ENCODE measurements at places on chromosomes 11 and 22.
A peak's percentile ranks its signal among the peaks of the same experiment; 100 is the strongest.

DNA sequence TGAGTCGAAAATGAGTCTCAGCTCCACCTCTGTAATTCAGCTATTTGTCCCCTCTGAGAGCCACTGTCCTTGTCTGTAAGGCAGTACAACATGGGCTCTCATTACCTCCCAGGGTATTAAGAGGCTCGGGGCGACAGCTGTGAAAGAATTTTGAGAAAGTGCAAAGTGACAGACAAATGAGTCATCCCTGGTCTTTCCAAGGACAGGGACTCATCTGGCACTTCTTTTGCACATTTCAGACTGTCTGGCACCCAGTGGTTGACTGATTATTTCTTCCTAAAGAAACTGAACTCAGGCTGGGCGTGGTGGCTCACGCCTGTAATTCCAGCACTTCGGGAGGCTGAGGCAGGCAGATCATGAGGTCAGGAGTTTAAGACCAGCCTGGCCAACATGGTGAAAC is 62.1 kb upstream of the ARFGAP3 start:
- DNase-seq, result no peak

GRCh38 chr11:71322192-71322735 is 69.9 kb upstream of the SHANK2 start:
- no peak for DNase-seq

DNA sequence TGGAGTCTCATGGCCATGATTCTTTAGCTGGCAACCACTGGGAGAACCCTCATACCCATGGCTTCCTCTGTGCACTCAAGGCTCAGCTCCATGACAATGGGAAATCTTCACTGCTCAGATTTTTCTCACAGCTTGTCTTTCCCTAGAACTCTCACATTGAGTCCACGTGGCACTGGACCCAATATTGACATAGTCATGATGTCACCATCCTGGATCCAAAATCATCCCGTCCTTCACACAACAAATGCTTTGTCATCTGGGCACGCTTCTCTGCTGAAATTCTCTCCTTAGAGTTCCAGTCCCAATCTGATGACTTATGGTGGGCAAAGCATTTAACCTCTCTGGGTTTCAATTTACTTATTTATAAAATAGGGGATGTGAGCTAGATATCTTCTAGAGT is 37.7 kb upstream of the CD44 start:
- DNase-seq, result no peak

- peak; percentile 80 for DNase-seq
Measured at GRCh38 chr11:62804310-62805075, 747 bp downstream of the NXF1 start.

DNA sequence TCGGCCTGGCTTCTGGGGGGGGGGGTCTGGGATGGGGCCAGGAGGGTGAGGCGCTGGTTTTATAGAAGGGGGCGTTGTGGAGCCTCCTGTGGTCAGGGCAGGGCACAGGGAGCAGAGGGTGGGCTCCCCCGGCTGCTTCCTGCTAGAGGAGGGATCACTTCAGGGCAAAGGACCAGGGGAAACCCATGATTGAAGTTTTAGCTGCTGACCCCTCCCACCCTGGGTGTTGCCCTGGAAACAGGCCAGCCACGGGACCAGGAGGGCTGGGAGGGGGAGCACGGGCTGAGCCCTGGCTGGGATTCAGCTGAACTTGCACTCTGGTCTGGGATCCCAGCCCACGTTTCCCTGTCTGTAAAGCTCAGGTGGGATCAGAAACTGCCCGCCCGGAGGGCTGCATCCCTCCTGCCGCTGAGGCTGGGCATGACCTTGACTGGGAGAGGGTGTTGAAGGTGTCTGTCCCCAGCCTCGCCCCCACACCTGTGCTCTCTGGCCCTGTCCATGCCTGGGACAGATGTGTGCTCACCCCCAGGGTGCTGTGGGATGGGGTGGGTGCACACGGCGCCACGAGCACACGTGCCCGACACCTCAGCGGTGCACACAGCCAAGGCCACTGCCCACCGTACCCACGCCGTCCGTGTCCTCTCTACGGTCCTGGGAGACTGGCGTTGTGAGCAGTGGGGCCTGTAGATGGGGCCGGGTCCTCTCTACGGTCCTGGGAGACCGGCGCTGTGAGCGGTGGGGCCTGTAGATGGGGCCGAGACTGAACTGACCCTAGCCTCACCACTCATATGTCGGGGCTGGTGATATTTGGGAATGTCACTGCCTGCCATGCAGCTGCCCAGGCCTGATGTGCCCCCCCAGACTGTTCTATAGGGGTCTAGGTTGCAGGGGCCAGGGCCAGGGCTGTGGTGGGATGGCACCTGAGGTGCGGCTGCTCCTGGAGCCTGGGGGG is 2.3 kb downstream of the TSPAN4 start:
- no peak for DNase-seq

- DNase-seq, result no peak
Measured at GRCh38 chr11:84714316-84714780, 912.8 kb downstream of the DLG2 start.

- peak; percentile 21 for DNase-seq
Measured at GRCh38 chr11:131925829-131926228, 555.4 kb downstream of the NTM start.

DNA sequence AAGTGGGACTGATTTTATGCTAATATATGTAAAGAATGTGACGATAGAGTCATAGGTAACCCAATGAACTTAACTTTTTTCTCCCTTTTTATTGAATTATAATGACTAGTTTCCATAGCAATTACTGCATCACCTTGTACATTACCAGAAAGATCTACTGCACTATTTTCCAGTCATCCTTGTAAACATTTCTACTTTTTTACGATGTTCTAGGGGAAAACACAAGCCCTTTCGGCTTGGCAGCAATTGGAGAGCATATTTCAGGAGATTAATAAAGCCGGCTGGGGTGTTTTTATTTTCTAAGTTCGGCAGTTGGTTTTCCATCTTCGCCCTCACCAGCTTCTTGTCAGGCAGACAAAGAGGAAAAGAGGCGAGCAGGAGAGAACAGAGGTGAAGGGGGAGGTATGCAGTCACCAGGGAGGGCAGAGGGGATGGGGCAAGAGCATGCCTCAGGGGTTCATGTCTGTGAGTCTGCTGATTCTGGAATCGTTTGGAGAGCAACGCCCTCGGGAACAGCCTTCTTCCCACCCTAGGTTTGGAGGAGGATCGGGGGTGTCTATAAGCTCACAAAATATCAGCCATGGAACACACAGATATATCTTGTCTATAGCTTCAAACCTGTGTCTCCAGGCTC is 476.4 kb downstream of the MIAT start:
- no peak for DNase-seq

DNA sequence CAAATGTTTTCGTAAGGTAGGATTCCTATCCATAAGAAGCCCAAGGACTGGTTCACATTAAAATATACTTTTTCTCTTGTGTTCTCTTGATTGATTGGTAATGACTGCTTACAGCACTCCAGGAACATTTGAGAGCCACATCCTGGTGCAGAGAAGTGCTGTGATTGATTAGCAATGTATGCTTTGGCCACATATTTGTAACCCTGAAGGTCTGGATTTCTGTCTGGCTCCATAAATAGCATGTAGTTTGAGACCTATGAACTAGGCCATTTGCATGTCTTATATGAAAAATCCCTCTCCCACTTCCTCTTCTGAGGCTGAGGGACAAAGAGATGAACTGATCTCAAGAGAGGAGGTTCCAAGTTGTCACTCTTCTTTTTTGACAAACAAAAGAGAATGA is 49.3 kb upstream of the CD44 start:
- no peak for DNase-seq

- no peak for DNase-seq
Measured at GRCh38 chr22:28835630-28836189, 35.3 kb upstream of the XBP1 start.

DNA sequence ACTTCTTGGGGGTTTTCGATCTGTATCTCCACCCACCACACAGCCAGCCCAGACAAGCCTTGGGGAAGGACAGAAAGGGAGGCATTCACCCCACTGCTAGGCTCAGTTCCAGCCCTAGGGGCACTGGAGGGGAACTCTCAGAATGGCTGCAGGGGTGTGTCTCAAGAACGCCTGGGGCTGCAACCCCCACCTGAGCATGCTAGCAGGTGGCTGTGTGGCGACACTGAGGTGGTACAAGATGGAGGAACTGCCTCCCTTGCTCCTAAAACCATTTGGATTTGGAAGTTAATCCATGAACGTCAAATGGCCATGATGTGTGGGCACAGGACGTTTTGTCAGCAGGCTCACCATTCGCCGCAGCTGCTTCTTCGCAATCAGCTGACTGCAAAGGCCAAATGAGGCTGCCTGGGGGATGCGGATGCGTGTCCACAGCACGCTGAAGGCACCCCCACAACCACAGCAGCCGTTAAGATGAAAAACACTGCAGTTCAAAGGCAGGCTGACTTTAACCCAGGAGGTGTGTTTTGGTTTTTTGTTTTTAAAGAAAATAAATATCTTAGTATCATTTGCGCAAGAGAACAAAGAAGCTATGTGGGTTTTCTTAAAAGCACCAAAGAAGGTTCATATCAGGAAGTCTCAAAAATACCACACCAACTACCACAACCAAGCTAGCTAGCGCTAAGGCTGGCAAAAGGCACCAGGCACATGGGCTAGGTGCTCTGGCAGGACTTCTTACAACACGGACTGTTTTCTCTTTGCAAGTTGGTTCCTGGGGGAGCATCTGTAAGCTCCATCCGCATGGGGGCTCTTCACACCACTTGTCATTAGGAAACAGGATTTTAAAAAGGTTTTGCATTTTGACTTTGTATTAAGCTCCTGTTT is 22.2 kb upstream of the NAP1L4 start:
- no peak for DNase-seq

DNA sequence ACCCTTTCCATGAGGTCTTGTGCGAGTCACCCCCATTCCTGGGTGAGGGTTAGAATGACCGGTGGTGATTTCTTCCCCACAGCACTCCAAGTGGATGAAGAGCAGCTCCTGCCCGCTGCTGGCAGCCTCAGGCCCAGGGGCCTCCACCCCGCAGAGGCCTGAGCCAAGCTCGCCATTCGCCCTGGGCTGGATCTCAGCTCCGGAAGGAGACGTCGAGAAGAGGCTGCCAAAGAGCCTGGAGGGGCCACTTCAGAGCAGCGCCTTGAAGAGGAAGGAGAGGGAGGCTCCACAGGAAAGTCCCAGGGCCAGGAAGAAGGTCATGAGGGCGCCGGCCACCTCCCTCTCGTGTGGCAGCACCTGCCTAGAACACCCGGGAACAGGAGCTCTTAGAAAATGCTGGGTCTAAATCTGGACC is 8.4 kb downstream of the SLC29A2 start:
- DNase-seq, result no peak

GRCh38 chr11:86192519-86193257 is 51.9 kb upstream of the EED start:
- peak; percentile 59 for DNase-seq

DNA sequence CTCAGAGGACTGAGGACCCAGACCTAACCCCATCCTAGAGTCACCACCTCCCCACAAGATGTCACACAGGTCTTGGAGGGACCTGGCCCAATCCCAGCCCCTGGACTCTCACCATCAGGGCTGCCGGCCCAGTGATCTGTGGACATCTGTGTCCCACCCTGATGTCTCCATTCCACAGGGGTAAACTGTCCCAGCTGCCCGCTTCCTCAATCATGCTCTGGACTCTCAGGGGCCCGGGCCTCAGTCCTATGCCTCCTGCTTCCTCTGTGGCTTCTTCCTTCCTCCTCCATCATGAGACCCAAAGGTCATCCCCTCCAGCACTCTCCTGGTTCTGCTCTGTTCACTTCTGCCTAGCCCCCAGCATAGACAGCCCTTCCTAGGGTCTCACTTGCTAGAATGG is 32.2 kb downstream of the ARAP1 start:
- DNase-seq, result no peak

DNA sequence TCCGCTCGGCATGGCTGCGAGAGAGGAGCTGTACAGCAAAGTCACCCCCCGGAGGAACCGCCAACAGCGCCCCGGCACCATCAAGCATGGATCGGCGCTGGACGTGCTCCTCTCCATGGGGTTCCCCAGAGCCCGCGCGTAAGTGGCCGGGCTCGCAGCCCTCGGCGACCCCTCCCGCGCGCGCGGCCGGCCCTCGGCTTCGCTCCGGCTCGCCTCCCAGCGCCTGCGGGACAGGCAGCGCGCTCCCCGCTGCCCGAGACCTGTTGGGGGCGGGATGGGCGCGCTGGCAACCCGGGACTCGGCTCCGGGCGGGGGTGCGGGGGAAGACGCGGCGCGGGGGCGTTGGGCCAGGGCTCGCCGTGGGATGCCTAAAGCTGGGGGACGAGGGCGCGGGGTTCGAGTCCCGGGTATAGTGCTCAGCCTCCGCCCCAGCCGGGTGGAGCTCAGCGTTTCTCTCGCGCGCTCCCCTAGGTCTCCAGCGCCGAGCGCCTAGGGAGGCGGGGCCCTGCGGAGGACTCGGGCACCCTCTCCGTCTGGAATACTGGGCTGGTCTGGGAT is 630 bp downstream of the UBASH3B start:
- DNase-seq, result no peak

- no peak for DNase-seq
Measured at GRCh38 chr11:64990222-64990923, 6.4 kb downstream of the BATF2 start.

GRCh38 chr11:44899959-44900358 is 50.7 kb downstream of the TP53I11 start:
- DNase-seq, result no peak

- no peak for DNase-seq
Measured at GRCh38 chr22:42397332-42398249, 34.6 kb downstream of the NFAM1 start.

DNA sequence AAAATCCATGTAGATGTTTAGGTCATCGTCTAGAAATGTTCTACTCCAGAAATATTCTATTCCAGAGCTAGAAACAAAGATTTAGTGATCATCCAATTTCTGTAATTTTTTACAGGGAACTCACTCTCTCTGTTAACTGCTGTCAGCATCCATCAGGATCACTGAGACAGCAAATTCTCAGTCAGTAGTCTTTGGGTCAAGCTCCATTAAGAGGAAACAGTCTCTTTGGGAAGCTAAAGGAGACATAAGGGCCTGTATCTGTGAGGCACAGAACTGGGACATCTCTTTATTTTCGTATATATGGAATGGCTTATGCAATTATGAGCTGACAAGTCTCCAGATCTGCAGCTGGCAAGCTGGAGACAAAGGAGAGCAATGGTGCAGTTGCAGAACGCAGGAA is 48.3 kb downstream of the PIK3C2A start:
- no peak for DNase-seq

DNA sequence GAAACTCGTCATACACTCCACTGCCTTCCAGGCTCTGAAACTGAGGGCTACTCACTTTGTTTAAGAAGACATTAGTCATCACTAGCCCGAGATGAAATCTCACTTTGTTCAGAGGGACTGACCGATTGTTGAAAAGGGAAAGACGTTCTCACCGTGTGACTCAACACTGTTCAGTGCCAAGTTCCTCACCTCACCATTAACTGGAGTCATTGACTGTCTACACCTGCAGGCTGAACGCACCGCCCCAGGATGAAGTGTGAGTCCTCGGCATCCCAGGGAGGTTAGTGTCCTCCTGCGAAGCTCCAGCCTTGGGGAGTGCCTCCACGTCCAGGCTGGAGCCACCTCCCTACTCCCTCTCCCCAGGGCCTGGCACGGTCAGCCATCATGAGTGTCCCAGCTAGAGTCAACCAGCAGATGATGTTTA is 30.4 kb downstream of the FADD start:
- no peak for DNase-seq

DNA sequence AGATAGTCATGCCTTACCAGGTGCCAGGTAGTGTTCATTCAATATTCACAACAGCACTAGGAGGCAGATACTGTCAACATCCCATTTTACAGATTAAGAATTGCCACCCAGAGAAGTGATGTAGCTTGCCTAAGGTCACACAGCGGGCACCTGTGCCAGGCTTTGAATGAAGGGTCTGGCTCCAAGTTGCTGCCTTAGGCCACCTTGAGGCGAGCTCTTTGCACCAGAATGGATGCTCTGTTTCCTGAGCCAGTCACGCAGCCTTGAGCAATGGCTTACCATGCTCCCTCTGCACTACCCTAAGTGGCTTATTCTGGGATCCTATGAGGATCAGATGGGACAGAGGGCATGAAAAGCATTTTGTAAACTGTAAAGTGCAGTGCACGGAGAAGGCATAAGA is 25.1 kb upstream of the TIMP3 start:
- DNase-seq, result no peak
